ENCODE measurements at places on chromosomes 6 and 20.

DNA sequence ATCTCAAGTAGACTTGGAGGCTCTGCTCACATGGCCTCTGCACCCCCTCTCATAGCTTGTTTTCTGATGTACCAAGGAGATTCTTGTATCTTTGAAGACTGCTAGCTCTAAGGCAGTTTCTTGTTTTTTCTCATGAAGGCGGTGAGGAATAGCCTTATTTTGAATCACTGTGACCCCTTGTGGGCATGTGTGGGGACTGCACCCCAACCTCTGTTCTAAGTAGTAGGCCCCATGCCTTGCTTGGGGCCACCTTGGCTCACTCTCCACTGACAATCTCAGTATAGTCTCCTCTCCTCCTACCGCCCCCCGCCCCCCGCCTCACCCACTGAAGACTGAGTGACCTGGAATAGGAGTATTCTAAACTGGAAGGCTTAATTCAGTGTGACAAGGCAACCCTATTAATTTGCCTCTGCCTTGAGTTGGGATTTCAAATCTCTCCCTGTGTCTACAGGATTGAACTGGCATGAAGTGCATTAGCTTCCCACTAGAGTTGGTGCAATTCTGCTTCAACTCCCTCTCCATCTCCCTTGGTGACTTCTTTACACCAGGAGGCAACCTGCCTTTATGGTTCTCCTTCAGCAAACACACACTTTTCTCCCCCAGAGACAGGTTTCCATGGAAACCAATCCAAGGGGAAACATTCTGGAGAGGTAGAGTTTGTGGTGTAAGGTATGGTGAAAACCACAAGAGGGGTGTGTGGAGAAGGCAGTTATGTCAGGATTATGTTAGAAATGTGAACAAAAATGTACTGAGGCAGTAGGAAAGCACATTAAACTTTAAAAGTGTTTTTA is 75.4 kb upstream of the ECI2 start:
- peak; percentile 54 for DNase-seq

- DNase-seq: no peak
These were observed 23.6 kb downstream of the HM13 start for GRCh38 chr20:31537890-31538289.

DNA sequence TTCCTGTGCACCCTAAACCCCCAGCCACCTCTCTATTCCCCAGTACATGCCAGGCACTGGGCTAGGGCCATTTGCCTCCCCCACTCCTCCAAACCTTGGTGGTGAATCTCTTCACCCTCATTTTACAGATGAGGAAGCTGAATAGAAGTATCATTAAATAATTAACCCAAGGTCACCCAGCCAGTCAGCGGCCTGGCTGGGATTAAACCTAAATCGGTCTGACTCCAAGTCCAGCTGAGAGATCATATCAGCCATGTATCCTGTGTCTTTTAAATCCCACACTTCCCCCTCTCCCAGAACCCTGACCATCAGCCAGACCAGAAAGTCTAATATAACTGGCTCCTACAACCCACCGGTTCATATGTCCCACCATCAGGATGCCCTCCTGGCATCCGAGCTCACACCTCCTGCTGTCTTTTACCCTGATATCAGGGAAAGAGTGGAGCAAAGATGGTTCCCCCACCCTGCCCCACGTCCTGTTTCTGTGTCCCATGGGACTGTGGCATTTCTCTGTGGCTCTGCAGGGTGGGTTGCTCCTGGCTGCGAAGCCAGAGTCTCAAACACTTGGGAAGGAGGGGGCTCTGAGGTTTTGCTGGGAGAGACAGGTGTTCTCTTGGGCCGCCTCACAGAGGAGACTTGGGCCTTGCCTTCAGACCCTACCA is 145.3 kb downstream of the VEGFA start:
- no peak for DNase-seq

- peak; percentile 77 for DNase-seq
These were observed at the start of gene SFT2D1 for GRCh38 chr6:166342349-166343149. Gene SFT2D1, minus strand, starts transcription at chr6:166342545. Its CDS starts 64 bp downstream, at chr6:166342481.

GRCh38 chr6:63643862-63644261 is 8.3 kb downstream of the PHF3 start:
- no peak for DNase-seq

GRCh38 chr6:158369241-158369640 is 57.0 kb downstream of the TULP4 start:
- no peak for DNase-seq

GRCh38 chr6:168147205-168147738 is 68.3 kb upstream of the FRMD1 start:
- DNase-seq: no peak

DNA sequence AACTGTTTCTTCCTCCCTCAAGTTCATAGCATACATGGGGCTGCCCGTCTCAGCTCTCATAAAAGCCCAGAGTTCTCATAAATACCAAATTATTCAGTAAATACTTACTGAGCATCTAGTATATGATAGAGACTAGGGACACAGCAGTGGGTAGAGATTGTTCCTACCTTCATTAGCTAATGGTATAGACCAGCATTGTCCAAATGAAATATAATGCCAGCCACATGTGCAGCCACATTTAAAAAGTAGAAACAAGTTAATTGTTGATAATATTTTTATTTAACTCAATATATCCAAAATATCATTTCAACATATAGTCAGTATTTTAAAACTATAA is 1.2 kb downstream of the TTLL9 start:
- no peak for DNase-seq

GRCh38 chr6:137754366-137754765 is 112.7 kb upstream of the TNFAIP3 start:
- no peak for DNase-seq

- DNase-seq: no peak
These were observed 28.3 kb upstream of the PREP start for GRCh38 chr6:105431226-105431625.

GRCh38 chr6:89984926-89985750 is 90.9 kb downstream of the GJA10 start:
- DNase-seq: no peak

DNA sequence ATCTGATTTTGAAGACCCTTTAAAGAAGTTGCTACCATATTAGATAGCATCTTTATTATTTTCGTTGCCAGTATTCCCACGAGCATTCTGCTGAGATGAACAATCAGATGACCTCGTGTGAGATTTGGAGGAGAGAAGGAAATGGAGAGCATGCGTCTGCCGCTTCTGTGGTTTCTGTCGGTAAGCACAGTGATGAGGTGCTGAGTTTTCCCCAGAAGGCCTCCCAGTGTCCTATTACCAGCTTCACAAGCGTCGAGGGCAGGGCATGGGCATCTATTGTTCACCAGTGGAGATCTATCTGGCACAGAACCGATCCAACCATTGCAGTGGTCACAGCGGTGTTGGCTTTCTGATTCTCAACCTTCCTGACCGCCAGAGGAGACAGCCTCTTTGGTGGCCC is 29.4 kb downstream of the TRAF3IP2 start:
- no peak for DNase-seq

- DNase-seq: no peak
These were observed 96.7 kb downstream of the MAP3K7 start for GRCh38 chr6:90490030-90490716.

DNA sequence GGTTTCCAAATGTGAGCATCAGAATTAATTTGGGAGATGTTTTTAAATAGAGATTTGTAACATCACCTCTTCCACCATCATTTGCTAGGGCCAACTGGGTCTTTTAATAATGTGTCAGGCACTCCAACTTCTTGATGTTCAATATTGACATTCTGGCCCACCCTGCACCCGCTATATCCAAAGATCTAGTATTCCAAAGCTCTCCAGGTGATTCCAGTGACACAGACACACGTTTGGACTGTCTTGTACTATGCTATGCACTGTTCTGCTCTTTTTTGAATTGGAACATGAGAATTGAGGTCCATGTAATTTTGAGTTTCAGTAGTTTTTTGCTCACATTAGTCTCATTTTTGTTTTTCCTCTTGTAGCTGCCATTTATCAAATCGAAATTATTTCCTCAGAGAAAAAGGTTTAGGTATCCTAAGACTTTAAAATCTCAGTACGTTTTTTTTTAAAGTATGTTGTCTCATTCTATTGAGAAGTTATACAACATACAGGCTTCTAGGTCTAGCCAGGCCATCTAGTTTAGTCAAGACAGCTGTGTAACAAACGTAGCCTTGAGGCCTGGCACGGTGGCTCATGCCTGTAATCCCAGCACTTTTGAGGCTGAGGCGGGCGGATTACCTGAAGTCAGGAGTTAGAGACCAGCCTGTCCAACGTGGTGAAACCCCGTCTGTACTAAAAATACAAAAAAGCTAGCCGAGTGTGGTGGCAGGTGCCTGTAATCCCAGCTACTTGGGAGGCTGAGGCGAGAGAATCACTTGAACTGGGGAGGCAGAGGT is 3.1 kb downstream of the BICRAL start:
- DNase-seq: no peak

GRCh38 chr6:10382728-10383330 is 32.0 kb downstream of the TFAP2A start:
- no peak for DNase-seq

GRCh38 chr6:133542056-133542821 is 301.1 kb downstream of the EYA4 start:
- DNase-seq: no peak

- DNase-seq: no peak
These were observed 199.4 kb downstream of the SYNDIG1 start for GRCh38 chr20:24668791-24669190.

GRCh38 chr20:54047720-54048119 is 22.7 kb downstream of the BCAS1 start:
- no peak for DNase-seq

DNA sequence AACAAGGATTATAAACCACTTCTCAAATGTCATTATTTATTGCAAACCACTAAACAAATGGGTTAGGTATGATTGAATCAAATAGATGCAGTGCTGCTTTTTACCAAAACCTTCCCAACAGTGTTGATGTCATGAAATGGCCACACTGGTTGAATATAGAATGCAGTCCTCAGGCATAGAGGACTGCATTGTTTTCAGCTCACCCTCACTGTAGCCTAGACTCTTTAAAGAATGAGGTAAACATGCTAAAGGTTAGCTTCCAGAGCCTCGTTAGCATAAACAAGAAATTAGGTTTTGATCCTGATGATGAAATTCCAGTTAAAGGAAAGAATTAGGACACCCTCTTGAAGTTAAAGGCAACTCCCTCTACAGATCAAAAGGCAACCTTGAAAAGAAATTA is 224.3 kb downstream of the ALDH8A1 start:
- no peak for DNase-seq

DNA sequence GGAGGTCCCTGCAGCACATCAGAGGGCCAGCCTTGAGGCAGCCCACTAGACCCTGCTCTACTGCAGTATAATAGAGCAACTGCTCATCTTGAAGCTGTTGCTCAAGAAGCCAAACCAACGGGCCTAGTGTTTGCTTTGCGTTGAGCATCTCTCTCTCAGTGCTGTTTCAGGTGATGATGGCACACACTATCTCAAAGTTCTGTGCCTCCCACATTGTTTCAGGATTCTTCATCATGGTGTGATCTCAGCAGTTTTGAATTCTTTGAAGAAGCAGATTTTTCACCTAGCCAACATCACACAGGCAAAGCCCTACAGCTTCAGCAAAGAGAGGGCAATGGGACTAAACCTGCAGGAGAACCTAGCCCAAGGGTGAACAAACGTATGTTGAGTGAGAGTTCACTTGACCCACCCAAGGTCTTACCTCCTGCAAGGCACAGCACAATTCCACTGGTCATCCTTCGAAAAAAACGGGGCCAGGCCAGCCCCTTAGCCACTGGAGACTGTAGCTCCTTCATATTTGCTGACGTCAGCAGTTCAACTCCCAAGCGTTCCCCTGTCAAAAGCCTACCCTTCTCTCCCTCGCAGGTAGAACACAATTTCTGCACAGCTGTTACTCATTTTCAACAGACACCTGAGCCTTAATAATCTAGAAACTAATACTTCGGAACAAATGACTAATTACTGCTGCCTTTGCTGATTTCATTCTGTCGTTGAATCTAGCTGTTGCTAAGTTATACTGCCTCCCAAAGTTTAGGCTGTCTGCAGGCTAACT is 15.8 kb downstream of the MYB start:
- no peak for DNase-seq

GRCh38 chr6:224350-224749 is 67.9 kb upstream of the DUSP22 start:
- DNase-seq: no peak

DNA sequence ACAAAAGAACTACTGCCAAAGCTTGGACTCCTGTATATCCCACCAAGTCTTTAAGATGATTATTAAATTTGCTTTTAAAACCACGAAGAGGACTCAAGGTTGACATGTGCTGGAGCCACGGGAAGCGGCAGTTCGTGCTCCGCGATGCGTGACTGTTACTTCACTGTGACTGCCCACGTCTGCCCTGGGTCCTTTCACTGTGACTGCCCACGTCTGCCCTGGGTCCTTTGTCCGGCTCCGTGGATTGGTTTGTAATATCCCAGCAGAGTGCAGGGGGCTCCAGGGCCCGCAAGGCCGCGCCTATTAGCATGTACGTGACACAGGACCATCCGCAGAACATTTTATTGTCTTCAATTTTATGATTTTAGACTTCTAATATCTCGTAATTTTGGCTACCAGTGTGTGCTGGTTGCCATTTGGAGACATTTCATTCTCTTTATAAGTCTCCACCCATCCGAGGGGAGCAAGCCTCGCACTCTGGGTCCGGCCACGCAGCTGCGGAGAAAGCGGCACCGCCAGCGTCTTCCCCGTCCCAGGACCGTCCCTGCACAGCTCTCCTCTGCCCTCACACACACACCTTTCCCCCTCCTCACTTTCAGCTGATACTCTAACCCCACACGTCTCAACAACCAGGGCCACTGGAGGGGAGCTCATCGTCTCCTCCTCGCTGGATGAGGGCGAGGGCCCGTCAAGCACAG is 42.9 kb downstream of the DACT2 start:
- no peak for DNase-seq

DNA sequence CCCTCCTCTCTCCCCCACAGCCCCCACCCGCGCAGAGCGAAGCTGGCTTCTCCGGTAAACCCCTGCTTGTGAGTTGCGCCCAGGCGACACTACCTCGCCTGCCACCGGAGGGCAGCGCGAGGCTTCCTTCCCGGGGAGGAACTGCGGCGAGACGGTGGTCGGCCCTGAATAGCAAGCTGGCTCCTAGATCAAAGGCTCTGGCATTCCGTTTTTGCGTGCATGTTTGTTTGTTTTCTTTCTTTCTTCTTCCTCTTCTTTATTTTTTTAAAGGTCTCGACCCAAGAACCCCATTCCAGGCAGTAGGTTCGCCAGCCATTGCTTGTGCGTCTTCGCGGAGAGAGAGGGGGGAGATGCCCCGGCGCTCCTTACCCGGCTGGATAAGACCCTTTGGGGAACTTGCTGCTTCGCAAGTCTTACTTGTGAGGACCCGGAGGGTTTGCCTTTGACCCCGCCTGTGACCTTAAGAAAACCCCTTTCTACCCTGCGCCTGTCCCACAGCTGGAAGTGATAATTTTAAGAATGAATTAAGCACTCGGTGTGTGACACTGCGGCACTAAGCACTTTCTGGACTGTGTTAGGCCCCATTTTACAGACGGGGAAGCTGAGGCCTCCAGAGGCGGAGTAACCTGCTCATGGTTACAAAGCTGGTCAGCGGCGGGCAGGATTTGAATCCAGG is 92.7 kb upstream of the SIRPA start:
- peak; percentile 11 for DNase-seq

- DNase-seq: no peak
These were observed 203.7 kb downstream of the TBX18 start for GRCh38 chr6:84560436-84561390.

GRCh38 chr6:80742481-80742880 is 636.0 kb downstream of the BCKDHB start:
- no peak for DNase-seq

Measured in stimulated activated CD4-positive, alpha-beta T cell treated with anti-CD3 and anti-CD28 coated beads, Interleukin-4, amount 100 ng/mL, for 4 hours (primary cell).